Mesenchymal stem cell (in vitro differentiated cells and primary cell): ENCODE measurements at places on chromosomes 5 and 9.

DNA sequence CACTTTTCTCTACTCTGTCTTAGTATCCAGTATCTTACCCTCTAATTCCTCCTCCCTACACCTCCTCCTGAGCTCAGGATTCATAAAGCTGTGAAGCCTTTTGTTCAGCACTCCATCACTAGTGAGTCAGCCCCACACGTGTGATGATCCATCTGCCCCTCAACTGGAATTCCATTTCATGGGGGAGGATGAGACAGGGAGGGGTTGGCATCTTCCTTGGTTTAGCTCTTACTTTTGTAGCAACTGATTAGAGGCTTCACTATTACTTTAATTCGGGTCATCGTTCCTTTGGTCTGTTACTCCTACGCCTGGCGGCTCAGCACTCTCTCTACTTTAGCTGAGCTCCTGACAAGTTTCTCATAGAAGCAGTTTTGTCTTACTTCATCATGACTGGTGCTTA, 11.8 kb downstream of the BTNL8 start:
- H3K4me3 ChIP-seq = no peak overlapping the region
- H3K36me3 ChIP-seq = no peaks in the 10 kb centered on the region
- no peaks in the 10 kb centered on the region for H3K27me3 ChIP-seq
- no peaks in the 10 kb centered on the region for H3K4me1 ChIP-seq
- no peak for DNase-seq

DNA sequence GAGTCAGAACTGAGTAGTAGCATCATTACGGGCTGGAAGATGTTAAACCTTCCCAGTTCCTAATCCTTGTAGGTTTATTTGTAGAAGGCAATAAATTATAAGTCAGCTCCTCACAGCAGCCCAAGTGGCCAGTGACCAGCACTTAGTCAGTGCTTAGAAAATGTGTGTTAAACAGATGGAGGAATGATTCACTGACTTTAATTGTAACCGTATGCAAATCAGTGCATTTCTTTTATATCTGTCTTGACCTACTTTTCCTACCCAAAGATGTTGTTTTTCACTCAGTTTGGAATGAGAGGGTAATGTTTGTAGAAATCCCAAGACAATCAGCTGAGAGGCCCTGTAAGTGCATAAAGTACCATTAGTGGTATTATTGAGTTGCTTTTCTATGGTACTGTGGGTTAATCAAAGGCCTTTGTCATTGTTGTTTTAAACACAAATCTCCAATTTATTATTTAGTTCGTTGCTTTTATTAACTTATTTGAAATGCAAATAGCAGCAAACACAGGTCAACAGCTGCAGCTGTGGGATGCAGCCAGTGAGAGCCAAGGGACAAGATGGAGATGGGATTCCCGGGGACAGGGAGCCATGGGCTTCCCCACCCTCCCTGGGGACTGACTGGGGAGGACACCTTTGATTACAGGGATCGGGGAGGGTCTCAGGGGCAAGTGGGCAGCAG, 49.8 kb downstream of the MAP1B start:
- H3K36me3 ChIP-seq = peaks cover 8% of the 10 kb centered on the region
- no peak overlapping the region for H3K4me3 ChIP-seq
- H3K27me3 ChIP-seq = no peaks in the 10 kb centered on the region
- no peak overlapping the region for H3K27ac ChIP-seq
- peak; percentile 92 for DNase-seq

GRCh38 chr5:169097374-169098326, 203.3 kb downstream of the SLIT3 start:
- H3K36me3 ChIP-seq = peaks cover 12% of the 10 kb centered on the region
- peak overlapping the region; percentile 76 for H3K27ac ChIP-seq
- no peaks in the 10 kb centered on the region for H3K27me3 ChIP-seq
- peaks cover 12% of the 10 kb centered on the region for H3K4me1 ChIP-seq
- no peak for DNase-seq
- no peak overlapping the region for H3K4me3 ChIP-seq

GRCh38 chr9:105475302-105475701, 27.5 kb downstream of the FSD1L start:
- no peaks in the 10 kb centered on the region for H3K27me3 ChIP-seq
- H3K36me3 ChIP-seq = peaks cover 4% of the 10 kb centered on the region
- no peaks in the 10 kb centered on the region for H3K4me1 ChIP-seq

DNA sequence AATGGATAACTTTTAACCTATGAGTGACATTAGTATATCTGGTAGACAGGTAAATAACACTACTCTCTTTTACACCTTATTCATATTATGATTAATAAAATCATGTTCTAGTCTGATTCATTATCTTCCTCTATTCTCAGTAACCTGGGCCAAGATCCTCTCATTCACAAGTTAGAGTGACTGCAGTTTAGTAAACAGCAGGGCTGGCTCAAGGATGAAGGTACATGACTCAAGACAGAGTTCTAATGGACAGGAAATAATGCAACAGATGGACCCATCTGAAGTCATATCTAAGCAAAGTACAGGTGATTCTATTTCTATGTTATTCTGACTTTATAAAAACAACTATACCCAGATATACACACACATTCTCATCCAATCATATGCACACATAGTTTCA, 582.5 kb upstream of the CDH18 start:
- H3K4me1 ChIP-seq = no peaks in the 10 kb centered on the region
- no peak for DNase-seq
- no peaks in the 10 kb centered on the region for H3K36me3 ChIP-seq

GRCh38 chr9:124218987-124219461, 38.7 kb upstream of the NEK6 start:
- H3K4me3 ChIP-seq = no peak overlapping the region
- no peak overlapping the region for H3K27ac ChIP-seq
- no peaks in the 10 kb centered on the region for H3K36me3 ChIP-seq
- H3K4me1 ChIP-seq = peaks cover 13% of the 10 kb centered on the region
- H3K27me3 ChIP-seq = no peaks in the 10 kb centered on the region

DNA sequence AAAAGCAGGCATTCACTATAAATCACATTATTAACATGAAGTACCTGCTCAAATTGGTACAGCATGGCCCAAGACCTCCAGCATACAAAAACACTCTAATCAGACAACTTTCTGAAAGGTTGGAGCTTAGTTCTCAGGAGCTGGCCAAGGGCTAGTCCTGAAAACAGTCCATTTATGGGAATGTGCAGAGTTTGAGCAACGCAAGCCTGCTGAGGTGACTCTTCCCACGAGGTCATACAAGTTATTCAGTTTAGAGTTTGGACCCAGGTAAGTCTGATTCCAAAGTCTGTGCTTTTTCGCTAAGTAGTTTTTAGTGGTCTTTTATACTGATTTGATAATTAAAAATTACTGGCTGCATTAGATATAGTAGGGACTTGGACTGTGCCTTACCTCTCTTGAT, 52.6 kb downstream of the AP3S1 start:
- H3K27me3 ChIP-seq = no peaks in the 10 kb centered on the region
- no peak overlapping the region for H3K4me3 ChIP-seq
- no peaks in the 10 kb centered on the region for H3K4me1 ChIP-seq
- no peak for DNase-seq

DNA sequence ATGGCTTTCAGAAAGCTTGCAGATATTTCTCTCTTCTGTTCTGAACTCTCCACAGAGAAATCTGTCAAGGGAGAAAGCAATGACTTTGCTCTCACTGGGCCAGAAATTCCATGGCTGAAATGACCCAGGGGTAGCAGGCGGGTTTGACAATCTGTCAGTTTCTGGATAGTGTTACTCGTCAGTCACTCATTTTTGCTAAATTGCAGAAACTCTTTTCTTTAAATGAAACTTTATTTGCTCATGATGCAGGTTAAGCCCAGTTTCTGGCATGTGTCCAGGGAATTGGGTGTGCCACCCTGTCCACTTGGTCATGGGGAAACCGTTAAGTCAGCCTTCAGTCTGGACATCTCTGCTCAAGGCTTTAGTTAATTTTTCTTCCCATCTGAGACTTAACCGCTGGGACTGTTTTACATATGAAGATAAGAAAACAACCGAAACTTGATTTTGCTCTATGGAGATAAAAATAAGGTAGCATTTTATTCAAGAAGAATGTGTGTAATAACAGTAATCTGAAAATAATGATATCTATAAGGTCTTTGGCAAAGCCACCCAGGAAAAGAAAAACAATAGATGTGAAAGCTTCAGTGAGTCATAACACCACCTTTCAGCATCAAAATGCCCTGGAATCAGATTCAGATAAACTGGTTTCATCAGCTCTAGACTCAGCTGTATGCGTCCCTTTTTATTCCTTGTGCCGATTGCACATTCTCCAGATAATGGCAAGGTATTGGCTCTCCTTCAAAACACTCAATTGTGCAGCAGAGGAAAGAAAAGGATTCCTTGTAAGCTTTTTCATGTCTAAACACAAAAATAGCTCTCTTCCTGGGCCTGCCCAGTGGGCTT, 308.3 kb downstream of the ZSWIM6 start:
- H3K4me3 ChIP-seq = no peak overlapping the region
- H3K4me1 ChIP-seq = peaks cover 2% of the 10 kb centered on the region
- no peak overlapping the region for H3K27ac ChIP-seq
- DNase-seq = no peak
- H3K27me3 ChIP-seq = peaks cover 14% of the 10 kb centered on the region
- H3K36me3 ChIP-seq = no peaks in the 10 kb centered on the region

GRCh38 chr9:110815361-110815760, 146.8 kb downstream of the MUSK start:
- H3K4me1 ChIP-seq = no peaks in the 10 kb centered on the region
- H3K27ac ChIP-seq = no peak overlapping the region
- DNase-seq = no peak
- no peaks in the 10 kb centered on the region for H3K27me3 ChIP-seq
- H3K4me3 ChIP-seq = no peak overlapping the region

DNA sequence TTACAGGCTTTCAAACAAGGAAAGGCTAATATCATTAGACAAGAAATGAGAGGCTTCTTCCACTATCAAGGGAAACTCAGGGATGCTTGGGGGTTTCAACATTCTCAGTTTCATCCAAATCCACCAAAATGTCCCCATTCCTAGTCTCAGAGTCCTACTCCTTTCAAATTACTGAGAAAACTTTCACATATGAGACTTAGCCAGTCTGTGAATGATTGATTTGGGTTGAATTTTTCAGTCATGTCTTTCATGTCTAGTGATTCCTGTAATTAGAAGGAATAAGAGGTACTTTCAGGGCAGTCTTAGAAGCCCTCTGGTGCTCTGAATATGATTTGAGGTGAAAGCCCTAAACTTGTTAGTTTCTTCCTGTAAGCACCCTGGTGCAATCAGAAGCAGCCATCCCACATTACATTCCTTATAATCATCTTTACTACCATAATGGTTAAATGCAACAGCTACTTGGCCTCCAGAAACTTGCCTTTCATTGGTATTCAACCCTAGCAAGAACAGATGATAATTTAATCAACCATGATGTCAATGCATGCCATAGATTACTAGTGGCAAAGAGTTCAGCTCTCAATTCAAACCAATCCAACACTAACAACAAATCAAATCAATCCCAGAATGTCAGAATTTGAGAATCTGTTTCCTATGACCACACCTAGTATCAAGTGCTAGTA, 50.7 kb upstream of the RIC1 start:
- H3K36me3 ChIP-seq = peaks cover 7% of the 10 kb centered on the region
- H3K4me3 ChIP-seq = no peak overlapping the region
- no peak overlapping the region for H3K27ac ChIP-seq
- DNase-seq = no peak

DNA sequence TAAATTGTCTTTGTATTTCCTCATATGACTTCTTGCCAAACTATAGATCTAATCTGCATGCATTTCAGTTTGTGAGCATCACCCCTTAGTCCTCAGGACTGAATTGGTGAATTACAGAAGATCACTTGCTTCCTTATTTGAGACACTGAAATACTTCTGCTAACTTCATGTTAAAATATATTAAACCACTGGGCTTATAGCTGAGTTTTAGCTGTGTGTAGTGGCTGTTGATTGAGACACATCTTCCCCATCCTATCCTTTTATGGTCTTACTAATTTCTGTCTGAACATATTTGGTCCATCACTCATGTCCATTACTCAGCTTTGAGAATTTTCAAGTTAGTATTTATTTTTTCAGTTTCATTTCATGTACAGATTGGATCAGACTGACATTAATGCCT, 295.9 kb downstream of the PSAT1 start:
- no peaks in the 10 kb centered on the region for H3K36me3 ChIP-seq
- no peak overlapping the region for H3K4me3 ChIP-seq
- H3K27me3 ChIP-seq = no peaks in the 10 kb centered on the region
- DNase-seq = no peak

DNA sequence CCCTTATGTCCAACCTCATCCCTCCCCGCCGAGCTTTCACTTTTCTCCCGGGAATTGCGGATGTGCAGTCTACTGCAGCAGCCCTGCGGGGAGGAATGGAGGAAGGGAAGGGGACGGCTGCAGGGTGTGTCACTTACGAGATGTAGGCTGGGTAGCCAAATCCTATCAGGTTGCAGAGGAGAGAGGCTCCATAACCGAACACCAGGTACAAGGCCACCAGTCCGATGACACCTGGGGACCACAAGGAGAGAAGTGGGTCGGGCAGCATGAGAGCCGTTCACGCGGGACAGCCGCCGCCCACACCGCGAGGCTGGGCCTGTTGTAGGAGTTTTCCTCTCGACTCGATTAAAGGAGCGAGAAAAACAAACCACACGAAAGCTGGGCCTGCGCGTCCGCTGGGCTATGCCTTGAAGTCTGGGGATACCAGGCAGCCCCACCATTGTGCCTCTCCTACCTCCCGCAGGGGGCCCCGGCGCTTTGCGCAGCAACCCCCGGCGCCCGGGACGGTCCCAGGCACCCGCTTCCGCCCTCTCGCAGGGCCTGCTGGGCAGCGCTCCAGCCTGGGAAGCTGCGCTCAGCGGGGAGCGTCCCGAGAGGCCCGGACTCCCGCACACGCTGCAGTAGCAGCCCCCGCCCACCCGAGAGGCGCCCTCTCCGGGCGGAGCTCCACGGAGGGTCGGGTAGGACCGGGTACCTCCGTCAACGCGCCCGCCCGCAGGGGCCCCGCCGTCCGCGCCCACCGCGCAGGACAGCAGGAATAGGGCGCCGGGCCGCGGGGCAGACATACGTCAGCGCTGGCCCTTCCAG, 798 bp downstream of the REEP5 start:
- H3K36me3 ChIP-seq = peaks cover 14% of the 10 kb centered on the region
- no peaks in the 10 kb centered on the region for H3K27me3 ChIP-seq
- peaks cover 16% of the 10 kb centered on the region for H3K4me1 ChIP-seq

DNA sequence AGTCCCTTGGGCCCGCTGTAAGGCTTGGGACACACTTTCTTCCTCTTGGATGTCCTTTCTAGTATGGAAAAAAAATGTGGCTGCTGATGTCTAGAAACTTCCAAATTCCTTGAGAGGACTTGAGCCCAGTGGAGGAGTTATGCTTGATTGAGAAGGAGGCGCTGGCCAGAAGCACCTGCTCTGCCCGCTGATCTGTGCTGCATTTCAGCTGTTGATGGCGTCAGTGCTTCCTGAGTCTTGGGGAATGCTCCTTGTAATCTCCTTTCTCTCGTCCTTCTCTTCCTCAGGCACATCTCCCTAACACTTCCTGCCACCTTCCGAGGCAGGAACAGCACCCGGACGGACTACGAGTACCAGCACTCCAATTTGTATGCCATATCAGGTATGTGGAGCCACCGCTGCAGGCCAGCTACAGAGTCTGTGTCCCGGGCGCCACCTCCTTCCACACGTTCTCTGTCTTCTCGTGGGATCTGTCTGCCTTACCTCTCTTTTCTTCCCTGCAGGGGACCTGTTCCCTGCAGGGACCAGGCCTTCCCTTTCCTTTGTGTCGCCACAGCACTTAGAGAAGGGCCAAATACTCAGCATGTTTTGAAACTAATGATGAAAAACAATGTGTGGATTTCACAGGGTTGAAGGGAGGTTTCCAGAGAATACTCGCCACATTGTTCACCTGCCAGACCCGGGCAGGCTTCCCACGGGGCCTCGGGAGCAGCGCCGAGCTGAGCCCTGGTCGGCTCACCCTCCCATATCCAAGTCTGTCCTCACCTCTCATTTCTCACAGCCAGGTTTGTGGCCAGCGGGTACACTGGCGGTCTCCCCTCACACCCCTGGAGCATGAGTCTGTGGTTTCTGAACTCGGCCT, 95.2 kb downstream of the MVB12B start:
- no peak for DNase-seq
- H3K27me3 ChIP-seq = no peaks in the 10 kb centered on the region
- H3K4me3 ChIP-seq = no peak overlapping the region
- no peak overlapping the region for H3K27ac ChIP-seq
